Memory B cell (primary cell): ENCODE measurements at places on chromosomes 2 and 18.

- no peak for DNase-seq
Measured at GRCh38 chr2:174692256-174692919, 71.9 kb downstream of the CHRNA1 start.

- no peak for DNase-seq
Measured at GRCh38 chr2:177989029-177989885, 83.3 kb downstream of the PDE11A start.

- DNase-seq: no peak
Measured at GRCh38 chr18:370751-371608, 103.1 kb upstream of the THOC1 start.

DNA sequence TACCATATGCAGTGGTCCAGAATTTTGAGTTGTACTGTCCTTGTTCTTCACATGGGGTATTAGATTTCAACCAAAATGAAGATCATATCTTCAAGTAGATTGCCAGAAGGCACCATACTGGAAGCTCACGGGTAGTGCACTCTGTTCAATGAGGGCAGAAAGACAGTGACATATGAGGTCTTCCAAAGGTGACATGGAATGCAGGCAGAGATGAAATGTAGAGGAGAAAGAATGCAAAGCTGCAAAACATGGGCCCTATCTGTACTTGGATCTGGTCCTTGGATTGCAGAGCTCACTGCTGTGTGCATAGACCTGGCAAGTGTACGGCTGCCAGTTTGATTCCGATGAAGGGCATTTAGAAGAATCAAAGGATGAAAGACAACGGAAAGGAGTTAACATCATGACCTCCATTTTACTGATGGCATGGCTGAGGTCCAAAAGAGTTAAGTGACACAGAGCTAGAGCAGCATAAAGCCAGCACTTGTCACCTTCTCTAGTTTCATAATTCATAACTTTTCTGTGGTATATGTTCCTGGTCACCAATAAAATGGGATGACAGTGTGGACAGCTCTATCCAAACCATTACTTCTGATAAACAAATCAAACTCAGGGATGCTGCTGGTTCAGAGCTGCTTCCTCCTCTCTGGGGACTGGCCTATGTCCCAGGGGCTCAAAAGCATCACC, 64.7 kb downstream of the BCL2 start:
- no peak for DNase-seq

GRCh38 chr2:5782103-5782502, 89.9 kb downstream of the SOX11 start:
- no peak for DNase-seq

- DNase-seq: no peak
Measured at GRCh38 chr2:196535742-196536141, 103.8 kb upstream of the CCDC150 start.

- peak; percentile 65 for DNase-seq
Measured at GRCh38 chr2:201116959-201117734, 1.2 kb downstream of the CFLAR start.
